Fibroblast of the aortic adventitia (primary cell): ENCODE measurements at places on chromosomes 6 and 20. TPM values are rescaled to one million over a fixed set of nuclear protein-coding genes. Genes with fewer than 3 reads are reported as not detected.

- DNase-seq = no peak
These were observed 14.4 kb upstream of the PLCB1 start for GRCh38 chr20:8117636-8118035.

The KIF25 gene
- not detected in 2 replicates for total RNA-seq

GRCh38 chr6:143974089-143974488, 34.0 kb downstream of the PLAGL1 start:
- DNase-seq = no peak

The SIRPB2 gene
- total RNA-seq = not detected in 2 replicates

DNA sequence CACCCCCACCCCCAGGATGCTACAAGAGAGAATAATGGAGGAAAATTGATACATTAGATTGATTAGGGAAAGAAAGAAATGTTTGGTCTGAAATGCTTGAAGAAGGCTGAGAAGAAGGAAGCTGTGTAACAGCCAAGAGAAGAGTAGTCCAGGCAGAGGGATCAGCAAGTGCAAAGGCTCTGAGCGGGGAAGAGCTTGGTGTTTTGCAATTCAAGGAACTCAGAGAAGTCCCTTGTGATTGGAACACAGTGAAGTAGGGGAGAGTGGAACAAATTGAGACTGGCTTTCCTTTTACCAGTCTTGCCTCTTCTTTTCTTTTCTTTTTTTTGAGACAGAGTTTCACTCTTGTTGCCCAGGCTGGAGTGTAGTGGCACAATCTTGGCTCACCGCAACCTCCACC, 76.6 kb upstream of the CHD6 start:
- no peak for DNase-seq
